ENCODE measurements at places on chromosomes 7 and 10.

- DNase-seq, result no peak
Measured at GRCh38 chr10:104867966-104868598, 227.0 kb downstream of the SORCS3 start.

- DNase-seq, result no peak
Measured at GRCh38 chr10:104435822-104436221, 82.2 kb downstream of the CFAP58 start.

DNA sequence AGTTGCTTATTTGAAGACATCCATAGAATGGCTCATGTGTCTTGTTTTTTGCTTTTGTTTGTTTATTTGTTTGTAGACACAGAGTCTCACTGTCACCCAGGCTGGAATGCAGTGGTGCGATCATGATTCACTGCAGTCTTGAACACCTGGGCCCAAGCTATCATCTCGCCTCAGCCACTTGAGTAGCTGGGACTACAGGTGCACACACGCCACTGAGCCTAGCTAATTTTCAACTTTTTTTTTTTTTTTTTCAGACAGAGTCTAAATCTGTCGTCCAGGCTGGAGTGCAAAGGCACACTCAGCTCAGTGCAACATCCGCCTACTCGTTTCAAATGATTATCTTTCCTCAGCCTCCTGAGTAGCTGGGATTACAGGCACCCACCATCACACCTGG lies 83.3 kb upstream of the KLF6 start:
- DNase-seq, result no peak

DNA sequence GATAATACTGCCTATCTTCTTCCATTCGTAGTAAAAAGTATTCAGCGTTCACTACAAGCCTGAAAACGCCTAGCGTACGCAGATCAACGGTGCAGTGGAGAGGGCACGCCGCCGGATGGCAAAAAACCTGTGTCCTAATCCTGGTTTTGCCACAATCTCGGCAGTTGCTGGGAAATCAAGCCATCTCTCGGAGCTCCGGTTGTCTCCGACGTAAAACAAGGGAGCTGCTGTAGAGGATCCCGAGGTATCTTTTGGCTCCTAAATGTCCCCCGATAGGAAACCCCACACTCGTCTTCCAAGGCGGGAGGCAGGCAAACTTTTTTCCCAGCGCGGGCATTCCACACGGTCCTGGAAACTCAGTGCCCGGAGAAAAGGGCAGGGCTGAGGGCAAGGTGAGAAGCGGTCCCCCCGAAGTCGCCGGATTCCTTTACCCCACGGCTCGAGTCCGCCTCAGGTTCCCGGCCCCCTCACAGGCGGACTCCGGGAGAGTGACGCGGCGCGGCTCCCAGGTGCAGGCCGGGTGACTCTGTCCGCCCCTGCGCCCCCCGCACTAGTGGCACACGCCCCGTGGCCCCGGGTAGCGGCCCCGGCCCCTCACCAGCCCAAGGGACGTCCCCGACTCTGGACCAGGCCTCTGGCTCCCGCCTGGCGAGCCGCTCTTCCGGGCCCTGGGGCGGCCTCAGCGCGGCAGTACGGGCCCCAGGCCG lies 649 bp downstream of the IDE start:
- DNase-seq, result peak; percentile 16

GRCh38 chr7:158272091-158272490 lies 315.5 kb downstream of the PTPRN2 start:
- DNase-seq, result no peak

GRCh38 chr7:103547451-103548284 lies 101.7 kb upstream of the SLC26A5 start:
- DNase-seq, result no peak

GRCh38 chr10:68625316-68625921 lies 65.3 kb downstream of the TET1 start:
- DNase-seq, result no peak

GRCh38 chr10:47435081-47435480 lies 48.8 kb downstream of the ANXA8 start:
- DNase-seq, result no peak

DNA sequence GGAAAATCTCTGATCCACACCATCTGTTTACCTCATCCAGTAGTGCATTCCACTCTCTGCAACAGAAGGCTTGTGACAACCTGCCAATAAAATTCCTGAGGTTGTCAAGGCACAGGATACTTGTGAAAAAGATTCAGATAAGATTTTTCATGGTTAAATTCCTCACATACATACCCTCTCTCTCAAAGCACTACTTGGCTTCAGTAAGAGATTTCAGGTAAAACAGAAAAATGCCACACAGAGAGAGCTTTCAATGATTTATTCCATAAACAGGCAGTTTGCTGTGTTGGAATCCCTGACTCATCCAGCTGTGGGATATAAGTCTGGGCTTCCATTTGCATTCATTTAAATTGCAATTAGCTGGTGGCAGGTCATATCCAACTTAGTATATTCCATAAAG lies 99.7 kb upstream of the CAV2 start:
- no peak for DNase-seq

DNA sequence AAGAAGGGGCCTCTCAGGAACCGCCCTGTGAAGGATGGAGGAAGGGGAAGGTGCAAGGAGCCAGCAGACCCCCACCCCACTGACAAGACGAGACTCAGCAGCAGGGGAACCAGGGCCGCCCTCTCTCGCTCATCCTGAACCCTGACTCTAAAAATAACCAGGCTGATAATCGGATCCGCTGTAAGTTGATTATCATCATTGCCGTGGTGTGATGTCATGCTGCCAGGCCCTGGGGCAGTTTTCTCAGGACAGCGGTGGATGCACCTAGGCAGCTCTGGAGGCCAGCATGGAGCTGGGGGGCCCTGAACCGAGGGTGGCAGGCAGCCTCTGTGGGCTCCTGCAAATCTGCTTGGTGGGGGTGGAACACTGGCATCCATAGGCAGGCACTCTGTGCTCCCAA lies 7.9 kb downstream of the RET start:
- DNase-seq, result no peak

DNA sequence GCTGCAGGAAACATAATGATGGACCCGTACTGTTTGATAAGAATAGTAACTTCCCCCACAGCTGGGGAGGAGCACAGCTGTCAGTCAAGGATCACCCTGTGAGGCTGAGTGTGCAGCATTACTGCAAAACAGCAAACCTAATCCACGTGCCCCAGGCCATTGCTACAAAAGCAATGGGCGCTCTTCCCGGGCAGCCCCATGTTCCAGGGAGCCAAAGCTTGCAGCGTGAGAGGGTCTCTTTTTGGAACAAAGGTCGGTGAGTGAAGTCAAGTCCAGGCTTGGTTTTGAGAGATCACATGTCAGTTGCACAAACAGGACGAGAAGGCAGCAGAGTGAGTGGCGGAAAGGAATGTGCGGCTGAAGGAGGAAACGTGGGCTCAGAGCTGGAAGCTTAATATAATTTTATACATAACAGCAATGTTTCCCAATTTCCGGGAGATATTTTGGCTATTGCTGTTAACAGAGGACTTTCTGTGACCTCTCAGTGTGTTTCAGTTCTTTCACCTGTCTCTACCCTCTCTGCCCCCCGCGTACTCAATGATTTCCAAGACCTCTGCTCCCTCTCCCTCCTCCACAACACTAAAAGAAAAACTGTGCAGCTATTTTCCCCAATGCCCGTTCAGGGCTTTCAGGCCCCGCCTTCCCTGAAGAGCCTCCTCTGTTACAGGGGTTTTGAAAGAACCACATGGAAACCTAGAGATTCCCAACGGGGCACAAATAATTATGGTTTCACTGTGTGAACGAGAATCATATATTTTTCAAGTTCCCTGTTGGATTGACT lies 128.9 kb downstream of the MTPAP start:
- no peak for DNase-seq

GRCh38 chr7:37262181-37262580 lies 186.5 kb downstream of the ELMO1 start:
- DNase-seq, result no peak

DNA sequence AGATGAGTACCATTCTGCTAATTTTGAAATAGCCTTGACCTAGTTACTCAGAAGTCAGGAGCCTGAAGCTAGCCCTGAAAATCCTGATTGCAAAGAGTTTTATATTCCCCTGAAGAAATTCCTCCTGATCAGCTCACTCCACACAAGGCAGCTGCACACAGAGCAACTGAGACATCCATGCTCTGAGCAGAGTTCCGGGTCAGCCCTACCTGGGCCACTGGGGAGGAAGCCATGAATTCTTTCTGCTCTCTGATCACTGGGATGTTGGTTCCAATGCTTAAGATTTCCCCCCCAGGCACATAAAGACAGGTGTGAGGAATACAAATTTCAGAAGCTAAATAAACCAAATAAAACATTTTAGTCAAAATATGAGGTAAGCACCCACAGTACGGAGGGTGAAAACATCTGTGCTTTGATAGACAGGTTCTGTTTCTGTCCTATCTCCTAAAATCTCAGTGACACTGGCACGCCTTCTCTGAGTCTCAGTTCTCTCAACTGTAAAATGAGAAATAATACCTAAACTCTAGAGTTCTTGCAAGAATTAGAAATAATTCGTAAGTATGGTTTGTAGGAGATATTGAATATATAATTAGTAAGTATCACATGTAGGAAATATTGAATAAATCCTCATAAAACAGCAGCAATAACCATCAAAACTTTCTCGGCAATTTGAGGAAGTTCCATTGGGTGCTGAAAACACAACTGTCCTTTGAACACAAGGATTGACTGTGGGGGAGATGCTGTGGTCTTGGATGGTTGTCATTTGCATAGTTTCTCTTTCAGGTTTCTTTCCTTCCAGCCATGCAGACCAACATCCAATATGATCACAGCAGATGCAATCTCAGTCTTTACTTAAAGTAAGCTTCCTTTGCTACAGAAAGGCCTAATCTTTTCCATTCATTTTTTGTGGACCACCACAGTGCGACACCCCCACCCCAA lies 133.0 kb upstream of the TNS3 start:
- no peak for DNase-seq

GRCh38 chr10:132938472-132939339 lies 3.7 kb downstream of the CFAP46 start:
- DNase-seq, result no peak

GRCh38 chr10:102802920-102803534 lies 34.2 kb downstream of the CYP17A1 start:
- DNase-seq, result no peak

DNA sequence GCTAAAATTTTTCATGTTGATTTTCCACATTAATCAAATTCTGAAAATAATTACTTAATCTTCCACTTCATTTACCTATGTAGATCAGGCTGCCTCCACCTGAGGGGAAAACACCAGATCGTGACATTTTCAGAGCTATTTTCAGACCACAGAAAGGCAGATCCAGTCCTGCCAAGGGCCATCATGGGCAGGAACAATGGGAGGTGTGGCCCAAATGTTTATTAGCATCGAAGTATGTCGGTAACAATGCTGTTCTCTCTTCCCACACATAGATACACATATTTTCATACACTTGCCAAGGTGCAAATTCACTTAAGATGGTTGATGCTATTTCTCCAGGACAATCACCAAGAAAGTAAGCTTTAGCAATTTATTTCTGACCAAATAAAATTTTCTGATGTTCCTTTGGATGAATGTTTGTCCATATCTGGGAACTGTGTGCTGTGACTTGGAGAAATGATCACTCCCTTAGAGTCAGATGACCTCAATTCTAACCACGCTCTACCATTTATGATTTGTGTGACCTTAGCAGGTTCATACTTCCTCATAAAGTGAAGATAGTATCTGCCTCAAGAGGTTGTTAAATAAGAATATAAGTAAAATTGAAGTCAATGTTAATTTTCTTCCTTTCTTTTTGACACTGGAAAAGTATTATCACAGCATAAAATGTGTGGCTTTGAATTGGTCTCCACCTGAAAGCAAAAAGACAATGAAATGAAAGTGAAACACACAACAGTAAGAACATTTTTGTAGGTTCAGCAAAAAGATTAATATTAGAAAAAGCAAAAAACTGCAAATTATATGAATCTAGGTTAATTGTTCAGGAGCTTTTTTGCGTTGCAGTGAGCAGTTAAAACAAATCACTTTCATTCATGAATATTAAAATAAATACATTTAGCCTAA lies 310.4 kb upstream of the PHF14 start:
- no peak for DNase-seq

GRCh38 chr7:30232391-30232790 lies 52.0 kb upstream of the ZNRF2 start:
- DNase-seq, result no peak

GRCh38 chr7:28217143-28217542 lies 36.5 kb upstream of the JAZF1 start:
- DNase-seq, result no peak

DNA sequence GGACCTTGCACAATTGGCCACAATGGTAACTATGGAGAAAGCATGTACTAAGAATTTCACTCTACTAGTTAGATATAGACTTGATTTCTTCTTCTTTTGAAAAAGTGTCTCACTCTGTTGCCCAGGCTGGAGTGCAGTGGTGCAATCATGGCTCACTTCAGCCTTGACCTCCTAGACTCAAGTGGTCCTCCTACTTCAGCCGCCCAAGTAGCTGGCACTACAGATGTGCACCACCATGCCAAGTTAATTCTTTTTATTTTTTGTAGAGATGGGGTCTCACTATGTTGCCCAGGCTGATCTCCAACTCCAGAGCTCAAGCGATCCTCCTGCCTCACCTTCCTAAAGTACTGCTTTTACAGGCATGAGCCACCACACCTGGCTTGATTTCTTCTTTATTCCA lies 29.1 kb downstream of the ASAH2 start:
- DNase-seq, result no peak

- DNase-seq, result no peak
Measured at GRCh38 chr7:91801331-91801983, 79.0 kb downstream of the MTERF1 start.

DNA sequence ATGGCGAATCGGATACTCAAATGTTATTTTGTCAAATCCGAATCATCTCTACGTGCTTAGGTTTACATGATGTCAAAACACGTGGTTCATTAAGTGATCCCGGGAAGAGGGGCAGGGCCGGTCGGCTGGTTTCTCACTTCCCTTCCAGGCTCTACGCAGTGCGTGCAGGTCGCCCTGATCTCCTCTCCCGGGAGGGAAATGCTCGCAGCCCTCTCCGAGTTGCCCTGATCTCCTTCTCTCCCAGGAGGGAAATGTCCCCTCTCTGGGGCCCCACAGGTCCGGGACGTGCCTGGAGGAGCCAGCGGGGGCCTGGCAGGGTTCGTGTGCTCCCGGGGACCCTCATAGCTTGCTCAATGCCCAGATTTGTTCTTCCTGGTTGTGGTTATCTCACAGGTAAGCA lies 202.7 kb downstream of the DNAJB6 start:
- DNase-seq, result no peak

DNA sequence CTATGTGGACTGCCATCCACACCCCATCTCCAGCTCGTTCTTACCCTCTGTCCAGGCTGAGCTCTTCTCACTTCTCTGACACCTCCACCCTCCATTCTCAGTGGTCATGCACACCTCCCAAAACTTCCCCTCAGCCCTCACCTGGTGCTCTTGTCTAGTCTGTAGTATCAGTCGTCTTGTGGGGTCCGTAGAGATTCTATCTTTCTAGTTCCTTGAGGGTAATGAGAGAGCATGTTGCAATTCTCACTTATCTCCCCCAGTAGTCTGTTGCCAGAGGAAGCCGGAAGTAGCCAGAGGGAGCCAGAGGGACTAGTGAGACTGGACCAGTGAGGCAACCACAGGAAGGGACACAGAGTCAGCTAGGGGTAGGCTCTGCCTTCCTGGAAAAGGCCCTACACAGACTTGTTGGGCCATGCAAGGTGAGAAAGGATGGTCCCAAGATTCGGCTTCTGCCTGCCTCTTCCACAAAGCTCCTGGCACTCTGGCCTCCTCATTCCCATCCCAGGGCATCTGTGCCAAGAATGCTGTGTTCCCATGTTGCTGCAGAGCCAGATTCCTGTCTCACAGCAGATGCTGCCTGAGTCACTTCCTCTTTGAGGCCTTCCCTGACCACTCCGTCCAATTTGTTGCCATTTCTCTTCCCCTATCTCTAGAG lies 50.6 kb upstream of the DUSP5 start:
- DNase-seq, result no peak

GRCh38 chr7:101164071-101164840 lies 1.1 kb downstream of the VGF start:
- DNase-seq, result no peak

GRCh38 chr7:18352339-18353255 lies 143.0 kb upstream of the HDAC9 start:
- DNase-seq, result no peak
